ENCODE measurements at places on chromosomes 1 and 21.

GRCh38 chr1:54053745-54054437 lies 483 bp downstream of the TCEANC2 start:
- DNase-seq, result no peak

DNA sequence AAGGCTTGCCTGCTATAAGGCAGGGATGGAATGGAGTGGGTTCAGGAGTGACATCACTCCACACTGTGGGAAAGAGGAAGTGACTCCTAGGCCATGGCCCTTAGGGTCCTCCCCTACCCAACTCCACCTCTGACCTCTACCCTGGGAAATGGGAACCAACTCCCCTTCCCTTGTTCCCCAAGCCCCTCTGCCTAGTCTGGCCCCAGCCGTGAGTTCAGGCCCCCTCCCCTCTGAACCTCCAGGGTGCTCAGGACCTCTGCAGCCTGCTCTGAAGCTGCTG lies 3.8 kb upstream of the GUCA2A start:
- DNase-seq, result no peak

- peak; percentile 41 for DNase-seq
These were observed 428 bp downstream of the POGZ start for GRCh38 chr1:151458802-151459330.

DNA sequence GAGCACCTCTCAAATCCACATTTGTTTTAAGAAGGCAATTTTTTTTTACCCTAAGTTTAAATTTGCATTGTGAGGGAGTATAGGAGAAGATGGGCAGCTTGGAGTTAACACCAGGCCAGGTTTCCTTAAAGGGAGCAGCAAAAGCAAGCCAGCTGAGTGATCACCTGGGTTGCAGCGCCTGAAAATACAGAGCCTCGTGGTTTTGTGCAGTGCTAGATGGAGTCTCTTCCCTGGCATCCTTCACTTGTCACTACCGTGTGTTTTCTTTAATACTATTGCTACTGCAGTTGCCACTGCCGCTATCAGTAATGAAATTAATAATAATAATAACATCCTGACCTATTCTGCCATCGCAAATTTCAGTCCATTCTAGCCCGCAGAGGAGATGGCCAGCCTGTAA lies 35.2 kb upstream of the VAV3 start:
- no peak for DNase-seq

DNA sequence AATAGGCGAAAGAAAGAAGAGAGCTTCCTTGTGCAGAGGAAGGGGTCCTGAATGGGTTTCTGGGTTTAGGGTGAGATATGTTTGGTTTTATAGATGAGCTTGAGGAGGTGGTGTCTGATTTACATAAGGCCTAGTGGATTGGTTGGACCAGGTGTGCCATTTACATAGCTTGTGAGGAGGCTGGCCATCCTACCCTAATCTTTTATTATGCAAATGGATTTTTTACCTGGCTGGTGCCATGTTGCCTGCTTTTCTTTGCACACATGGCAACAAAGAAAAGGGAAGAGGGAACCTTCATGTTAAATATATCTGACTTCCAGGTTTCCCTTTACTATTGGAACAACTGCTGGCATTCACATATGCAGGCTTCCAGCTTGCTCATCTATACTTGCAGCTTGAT lies 585.3 kb downstream of the PTPRU start:
- no peak for DNase-seq

DNA sequence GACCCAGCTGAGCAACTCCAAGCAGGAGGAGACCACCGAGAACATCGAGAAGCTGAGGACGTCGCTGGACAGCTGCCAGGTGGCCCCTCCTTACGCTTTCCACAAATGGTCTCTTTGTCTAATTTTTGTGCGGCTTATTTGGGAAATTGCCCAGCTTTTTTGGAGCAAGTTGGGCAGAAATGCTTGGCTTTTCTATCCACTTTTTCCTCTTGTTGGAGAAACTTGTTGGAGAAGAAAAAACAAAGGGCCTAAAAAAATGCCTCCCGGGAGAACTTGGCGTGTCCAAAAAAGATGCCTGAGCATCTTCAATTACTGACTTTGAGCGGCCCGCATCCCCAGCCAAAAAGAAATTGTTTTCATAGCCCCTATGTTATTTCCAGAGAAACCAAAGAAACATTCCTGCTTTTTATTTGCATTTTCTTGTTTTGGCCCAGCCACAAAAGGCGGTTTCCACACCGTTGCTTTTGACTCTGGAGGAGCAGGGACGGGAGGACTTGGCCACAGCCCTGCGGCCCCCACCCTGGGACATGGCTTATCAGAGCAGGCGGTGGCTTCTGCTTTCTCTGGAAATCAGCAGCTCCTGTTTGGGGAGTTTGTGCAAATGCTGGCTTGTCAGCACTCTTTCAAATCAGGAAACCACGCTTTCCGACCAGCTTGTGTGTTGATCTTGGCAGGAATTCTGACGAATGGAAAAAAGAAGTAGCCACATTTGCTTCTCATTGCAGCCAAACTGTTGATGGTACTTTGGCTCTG lies 81.2 kb upstream of the EFHD2 start:
- DNase-seq, result peak; percentile 77

DNA sequence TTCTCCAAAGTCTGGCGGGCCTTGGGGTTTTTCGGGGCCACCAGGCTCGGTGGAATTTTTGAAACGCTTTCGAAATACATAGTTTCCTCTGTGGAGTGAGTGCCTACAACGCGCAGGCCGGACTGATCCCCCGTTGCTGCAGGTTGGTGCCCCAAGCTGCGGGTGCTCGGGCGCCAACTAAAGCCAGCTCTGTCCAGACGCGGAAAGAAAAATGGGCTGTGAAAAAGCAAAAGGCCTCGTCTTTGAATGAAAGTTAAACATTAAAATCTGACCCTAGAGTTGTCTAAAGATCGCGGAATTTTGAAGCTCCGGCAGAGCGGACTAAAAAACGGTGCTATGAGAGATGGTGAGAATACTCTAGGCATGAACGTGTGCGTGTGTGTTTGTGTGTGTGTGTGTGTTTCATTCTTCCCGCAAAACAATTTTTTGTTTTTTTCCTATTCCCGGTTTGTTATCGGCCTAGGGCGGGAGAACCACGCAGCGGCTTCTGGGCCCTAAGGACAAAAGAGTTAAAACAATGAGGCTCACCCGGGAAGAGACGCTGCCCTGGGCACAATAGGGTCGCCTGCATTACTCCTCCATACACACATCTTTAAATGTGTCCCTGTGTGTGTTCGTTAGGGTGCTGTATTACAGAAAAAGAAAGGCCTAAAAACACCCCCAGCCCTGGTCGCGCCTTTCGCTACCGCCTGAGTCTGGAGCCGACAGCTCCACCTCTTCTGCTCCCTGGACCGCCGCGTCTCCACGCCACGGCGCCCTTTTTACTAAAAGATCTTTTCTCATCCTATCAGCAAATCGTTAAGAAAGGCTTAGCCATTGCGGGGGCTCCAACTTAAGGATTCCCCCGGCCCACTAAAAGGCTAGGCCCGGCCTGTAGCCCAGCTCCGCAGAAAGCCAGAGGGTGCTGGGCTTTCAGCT lies 3.2 kb downstream of the TBX15 start:
- DNase-seq, result no peak

DNA sequence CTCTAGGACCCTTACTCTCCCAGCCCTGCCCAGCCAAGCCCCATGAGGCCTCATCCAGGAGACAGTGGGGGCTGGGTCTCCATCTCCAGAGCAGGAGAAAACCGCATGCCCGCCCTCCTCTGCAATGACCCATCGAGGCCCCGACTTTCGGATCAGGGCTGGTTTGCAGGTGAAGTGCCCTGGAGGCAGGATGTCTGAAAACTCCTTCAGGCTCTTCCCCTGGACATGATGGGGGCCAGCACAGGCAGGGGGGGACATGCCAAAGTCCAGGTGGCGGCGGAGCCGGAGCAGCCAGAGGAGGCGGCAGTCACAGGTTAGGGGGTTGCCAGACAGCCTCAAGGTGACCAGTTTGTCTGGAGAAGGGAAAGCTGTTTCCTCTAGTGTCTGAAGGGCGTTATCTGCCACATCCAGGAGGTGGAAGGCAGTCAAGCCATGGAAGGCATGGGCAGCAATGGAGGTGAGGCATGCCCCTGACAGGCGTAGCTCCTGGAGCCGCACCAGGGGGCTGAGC lies 3.9 kb downstream of the LINGO4 start:
- DNase-seq, result no peak

DNA sequence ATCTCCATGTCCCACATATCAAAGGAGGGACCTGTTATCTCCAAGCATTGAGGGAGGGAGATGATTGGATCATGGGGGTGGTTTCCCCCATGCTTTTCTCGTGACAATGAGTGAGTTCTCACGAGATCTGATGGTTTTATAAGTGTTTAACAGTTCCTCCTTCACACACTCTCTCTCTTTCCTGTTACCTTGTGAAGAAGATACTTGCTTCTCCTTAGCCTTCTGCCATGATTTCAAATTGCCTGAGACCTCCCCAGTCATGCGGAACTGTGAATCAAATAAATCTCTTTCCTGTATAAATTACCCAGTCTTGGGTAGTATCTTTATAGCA lies 91.6 kb downstream of the DDAH1 start:
- no peak for DNase-seq

- DNase-seq, result no peak
These were observed 338.5 kb downstream of the KCTD3 start for GRCh38 chr1:215905493-215906115.

- DNase-seq, result no peak
These were observed 11.4 kb upstream of the SKI start for GRCh38 chr1:2216767-2217058.

GRCh38 chr1:12097321-12097720 lies 34.2 kb downstream of the TNFRSF8 start:
- DNase-seq, result no peak

DNA sequence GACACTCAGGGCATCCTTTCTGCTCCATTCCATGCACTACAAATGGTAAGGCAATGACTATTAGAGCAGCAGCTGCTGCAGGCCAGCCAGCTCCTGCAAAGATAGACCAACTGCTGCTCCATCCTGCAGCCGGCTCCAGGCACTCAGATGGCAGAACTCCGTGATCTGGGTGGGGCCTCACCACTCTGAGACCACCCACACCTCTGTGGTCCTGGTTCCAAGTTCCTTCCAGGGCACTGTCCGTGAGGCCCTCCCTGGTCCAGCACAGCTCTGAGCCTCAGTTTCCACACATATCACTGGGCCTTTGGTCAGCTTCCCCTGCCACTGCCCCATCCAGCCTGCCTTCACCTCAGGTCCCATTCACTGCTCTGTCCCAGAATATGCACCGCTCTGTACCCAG lies 114.7 kb downstream of the DMRTB1 start:
- DNase-seq, result no peak

- DNase-seq, result no peak
These were observed 23.4 kb upstream of the FMO4 start for GRCh38 chr1:171290621-171291020.

GRCh38 chr1:174445817-174446216 lies 1.9 kb upstream of the GPR52 start:
- no peak for DNase-seq

DNA sequence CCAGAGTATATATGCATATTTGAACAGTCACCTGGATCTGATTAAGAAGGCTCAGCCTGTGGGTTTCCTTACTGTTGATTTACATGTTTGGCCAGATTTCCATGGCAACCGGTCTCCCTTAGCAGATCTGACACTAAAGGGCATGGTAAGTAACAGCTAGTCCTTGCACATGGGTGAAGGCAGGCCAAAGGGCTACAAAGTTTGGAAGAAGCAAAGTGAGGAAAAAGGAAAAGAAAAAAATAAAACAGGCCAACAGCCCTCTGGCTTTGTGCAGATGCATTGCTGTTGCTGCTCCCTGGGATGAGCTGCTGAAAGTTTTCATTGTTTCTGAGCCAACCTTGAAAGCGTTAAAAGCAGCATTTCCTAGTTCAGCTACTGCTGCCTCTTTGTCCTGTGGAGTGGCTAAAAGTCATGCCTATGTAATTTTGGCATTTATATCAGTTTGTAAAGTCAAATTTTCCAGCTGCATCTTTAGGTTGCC lies 176.5 kb upstream of the HOOK1 start:
- DNase-seq, result peak; percentile 58

- no peak for DNase-seq
These were observed 40.4 kb downstream of the EIF2B3 start for GRCh38 chr1:44945967-44946366.

DNA sequence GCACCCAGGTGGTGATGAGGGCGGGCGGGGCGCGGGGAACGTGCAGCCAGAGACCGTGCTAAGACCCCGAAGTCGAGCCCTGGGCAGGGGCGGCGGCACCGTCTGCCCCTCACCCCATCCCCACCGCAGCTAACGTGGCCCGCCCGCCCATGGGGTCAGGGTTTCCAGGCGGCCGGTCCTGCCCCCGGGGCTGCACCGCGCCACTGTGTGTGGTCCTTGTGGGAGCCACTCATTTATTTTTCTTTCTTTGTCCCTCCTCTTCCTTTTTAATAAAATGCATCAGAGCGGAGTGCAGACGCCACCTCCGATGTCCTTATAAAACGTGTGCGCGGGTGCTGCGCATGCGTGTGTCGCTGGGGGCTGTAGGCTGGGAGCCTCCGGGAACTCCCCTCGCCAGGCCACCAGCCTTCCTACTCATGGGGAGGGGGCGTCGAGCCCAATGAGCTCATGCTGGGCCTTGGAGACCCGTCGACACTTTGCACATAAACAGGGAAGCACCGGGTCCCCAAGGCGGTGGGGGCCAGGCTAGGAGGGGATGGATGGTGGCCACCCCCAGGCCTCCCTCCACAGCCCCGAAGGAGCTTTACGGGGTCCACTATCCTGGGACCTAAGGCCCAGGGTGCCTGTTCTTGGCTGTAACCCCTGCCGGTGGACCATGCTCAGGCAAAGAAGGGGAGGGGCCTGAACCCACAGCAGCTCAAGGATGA lies 59.9 kb downstream of the WNT9A start:
- DNase-seq, result no peak

Measured in brain microvascular endothelial cell (primary cell).